Neural crest cell (in vitro differentiated cells): ENCODE measurements at places on chromosomes 7 and 10.

DNA sequence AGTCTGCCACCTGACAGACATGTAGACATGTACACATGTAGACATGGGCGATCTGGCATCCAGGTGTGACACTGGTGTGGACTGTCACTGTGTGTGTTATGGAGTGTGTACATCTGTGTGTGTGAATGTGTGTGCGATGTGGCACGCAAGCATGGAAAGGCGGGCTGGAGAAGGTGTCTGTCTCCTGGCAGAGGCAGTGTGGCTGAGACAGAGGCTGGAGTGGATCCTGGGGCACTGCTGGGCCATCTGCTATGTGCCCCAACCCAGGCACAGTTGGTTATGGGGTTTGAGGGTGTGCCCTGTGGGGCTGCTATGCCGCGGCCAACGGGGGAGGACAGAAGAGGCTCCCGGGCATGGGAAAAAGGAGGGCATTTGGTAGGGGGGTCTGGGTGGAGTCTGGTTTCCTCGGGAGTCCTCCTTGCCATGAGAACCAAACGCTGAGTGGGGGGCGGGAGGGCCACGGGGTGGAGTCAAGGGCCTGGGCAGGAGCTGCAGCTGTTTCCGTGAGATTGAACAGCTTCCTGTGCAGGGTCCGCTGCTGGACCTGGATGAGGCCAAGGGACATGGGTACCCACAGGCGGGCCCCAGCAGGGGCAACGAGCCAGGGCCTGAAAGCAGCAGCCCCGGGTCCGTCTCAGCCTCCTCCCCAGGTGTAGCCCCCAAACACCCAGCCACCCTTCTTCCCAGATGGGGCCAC lies 1.3 kb downstream of the ELN start:
- no peak for DNase-seq

DNA sequence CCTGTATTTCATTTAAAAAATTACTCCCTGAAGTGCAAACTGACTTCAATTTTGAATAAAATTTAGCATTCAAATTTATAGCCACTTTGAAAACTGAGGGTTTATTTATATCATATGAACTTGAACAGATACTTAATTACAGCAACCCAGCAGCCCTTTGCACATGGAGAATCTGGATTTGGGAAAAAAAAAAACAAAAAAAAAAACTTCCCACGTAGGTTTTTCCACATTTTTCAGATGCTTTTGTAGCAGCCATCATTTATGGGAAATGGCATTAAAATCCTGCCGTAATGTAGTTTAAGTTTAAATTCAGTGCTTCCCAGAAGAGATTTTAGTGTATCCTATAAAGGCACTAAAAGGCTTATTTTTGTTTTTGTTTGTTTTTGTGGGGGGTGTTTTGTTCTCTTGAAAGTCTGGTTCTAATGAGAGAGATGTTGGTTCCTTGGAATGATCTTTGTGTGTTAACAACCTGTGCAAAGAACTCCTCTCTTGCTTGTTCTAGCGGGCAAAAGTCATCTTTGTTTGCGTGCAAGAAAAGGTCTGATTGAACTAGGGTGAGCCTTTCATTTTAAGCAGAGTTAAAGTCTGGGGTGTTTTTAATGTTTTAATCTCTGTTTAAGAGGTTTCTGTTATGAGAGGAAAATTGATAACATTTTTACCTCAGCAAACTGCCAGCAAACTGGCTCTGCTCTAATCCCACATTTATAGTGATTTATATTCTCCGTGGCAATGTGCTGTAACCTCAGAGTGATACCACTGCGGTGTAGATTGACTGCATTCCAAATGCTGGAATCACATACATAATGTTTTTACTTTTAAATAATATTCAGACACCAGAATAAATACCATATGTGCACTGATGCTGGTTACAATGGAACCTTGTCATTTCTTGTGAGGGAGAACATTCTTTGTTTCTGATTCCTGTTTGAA lies 105.5 kb downstream of the WNT2 start:
- no peak for DNase-seq

DNA sequence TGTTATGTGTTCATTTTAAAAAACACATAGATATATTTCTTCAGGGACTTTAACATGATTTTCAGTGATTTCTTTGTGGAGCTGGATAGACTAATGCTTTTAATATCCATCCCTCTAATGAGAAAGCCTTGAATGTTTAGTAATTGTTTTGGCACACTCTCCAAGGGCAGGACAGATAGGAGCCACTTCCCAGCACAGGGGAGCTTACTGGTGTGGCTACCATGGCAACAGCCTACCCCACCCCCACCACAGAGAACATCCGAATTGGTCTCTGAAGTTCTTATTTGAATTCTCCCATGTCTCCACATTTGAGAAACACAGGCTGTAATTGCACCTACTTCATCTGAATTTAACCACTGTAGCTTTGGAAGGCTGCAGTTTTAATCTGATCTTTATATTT lies 87.7 kb downstream of the PRKG1 start:
- no peak for DNase-seq

DNA sequence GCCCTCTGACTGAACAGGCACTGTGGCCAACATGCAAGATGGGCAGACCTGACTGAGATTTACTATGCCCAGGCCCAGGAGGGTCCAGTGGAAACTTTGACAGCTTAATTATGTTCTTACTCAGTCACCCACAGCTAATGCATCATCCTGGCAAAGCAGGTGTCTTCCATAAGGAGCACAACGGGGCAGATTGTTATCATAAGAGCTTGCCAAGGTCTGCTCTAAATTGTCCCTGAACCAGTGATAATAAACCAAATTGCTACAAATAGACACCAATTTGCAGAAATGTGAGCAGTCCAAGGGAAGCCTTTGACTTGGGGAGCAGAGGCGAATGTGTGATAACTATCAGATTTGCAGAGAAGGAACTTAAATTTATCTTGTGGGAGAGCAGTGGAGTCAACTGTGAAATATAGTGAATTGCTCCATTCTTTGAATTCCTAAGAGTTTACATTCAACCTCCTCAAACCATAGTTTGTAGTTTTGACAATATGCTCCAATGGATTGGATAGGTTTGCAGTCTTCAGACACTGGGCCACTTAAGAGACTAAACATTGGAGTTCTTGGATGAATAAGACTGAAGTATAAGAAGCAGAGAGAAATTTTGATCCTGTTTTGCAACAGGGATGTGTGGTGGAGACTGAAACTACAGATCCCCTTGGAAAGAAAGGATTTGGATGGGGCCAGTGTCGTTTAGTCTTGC lies 494.7 kb downstream of the CCSER2 start:
- DNase-seq = no peak
